ENCODE measurements at places on chromosomes 1 and 21.
A peak's percentile ranks its signal among the peaks of the same experiment; 100 is the strongest.

- no peak for DNase-seq
Measured at GRCh38 chr1:203797216-203797615, 1.8 kb downstream of the ZBED6 start.

DNA sequence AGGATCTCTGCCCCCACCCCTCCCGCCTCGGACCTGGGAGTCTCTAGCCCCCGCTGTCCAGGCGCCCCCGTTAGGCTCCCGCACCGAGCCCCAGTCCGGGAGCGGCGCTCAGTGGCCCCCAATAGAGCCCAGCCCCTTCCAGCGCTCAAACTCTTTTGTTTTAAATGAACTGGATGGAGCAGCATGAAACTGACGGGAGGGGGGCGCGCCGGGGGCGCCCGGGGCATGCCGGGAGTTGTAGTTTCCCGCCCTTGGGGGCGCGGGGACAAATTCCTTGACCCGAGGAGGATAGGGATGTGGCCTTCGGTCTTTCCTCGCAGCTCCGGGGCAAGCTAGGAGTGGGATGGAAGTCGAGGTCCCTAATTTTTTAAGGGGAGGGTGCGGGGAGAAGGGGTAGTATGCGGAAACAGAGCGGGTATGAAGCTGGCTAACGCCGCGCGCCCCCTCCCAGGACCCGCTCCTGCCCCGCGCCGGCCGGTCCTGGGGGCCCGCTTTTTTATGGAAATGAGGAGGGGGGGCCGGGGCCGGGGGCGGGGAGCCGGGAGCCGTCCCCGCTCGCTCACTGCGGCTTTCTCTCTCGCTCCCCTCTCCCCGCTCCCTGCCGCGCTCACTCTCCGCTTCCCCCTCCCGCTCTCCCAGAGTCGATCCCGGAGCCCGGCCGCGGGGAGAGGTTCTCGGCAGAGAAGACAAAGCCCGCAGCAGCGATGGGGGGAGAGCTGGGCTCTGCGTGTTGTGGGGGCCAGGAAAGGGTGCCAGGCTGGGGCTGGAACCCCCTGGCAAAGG is at the start of gene MEX3A:
TSS of gene MEX3A (minus strand) at position 157 of the 783 bp plus-strand sequence. CDS start 467 bp downstream, outside the sequence.
- DNase-seq, result peak; percentile 92

DNA sequence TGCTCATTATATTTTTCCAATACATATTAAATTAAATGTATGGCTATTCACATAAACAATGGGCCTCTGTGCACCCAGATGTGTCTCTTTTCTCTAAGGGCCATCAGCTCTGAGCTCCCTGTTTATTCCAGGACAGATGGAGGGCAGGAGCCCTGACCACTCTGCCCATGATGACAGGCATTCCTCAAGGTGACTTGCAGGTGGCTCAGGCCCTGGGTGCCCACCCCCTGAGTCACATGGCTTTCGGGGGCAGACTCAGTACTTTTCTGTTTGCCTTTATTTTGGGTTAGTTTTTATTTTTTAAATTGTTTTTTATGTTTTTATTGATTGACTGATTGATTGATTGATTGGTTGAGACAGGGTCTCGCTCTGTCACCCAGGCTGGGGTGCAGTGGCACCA is 6.4 kb upstream of the LRP8 start:
- no peak for DNase-seq

DNA sequence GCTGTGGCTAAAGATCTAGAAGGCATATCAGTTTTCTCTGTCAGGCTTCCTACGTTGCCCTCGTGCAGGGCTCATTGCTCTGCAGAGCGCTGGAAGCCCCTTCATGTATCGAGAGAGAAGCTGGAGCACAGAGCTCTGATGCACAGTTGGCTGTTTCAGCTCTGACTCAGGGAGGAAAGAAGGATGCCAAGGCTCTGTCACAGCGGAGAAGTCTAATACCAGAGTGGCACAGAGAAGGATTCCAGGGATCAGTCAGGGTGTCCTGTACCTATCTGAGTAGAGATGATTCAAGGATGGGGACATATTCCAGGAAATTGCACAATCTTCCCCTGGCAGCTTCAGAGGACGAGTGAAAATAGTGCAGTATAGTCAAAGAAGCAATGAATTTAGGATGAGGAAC is 179.2 kb upstream of the FMN2 start:
- DNase-seq, result peak; percentile 72

DNA sequence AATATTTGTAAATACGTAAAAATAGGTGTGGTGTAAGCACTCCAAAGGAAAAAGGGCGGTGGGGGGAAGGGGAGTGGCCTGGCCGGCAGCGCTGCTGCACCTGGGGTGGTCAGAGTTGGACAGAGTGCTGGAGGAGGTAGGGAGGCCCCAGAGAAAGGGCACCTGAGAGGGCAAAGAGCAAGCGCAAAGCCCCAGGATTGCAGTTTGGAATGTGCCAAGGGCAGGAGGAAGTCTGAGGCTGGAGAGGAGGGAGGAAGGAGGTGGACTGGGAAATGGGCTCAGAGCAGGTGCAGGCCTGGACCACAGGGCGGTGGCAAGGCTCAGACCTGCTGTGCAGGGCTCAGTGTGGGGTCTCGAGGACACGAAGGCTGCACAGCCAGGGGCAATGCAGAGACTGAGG is 30.6 kb downstream of the LDLRAP1 start:
- DNase-seq, result no peak

DNA sequence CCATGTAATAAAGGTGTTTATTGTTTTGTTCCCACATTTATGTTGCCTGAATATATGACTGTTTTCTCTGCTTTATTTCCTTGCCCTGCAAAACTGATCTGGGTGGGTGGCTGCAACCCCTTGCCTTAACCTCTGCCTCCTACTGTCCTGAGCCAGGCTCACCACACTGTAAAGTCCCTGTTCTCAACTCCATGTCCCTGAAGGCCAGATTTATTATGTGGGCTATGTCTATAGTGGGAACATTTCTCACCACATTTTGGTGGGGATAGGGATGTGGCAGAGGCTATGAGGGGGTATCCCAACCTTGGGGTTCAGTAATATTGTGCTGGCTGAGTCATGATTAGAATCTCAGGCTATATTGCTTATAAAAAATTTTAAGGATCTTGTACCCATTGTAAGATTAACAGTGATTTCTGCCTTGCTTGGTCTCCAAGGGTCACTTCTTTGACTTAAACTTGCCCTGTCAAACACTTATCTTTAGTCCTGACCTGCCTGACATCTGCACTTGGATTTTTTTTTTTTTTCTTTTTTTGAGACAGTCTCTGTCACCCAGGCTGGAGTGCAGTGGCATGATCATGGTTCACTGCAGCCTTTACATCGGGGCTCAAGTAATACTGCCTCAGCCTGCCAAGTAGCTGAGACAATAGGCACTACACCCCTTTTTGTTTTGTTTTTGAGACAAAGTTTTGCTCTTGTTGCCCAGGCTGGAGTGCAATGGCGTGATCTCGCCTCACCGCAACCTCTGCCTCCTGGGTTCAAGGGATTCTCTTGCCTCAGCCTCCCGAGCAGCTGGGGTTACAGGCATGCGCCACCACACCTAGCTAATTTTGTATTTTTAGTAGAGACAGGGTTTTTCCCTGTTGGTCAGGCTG is 3.6 kb downstream of the RPS8 start:
- no peak for DNase-seq

DNA sequence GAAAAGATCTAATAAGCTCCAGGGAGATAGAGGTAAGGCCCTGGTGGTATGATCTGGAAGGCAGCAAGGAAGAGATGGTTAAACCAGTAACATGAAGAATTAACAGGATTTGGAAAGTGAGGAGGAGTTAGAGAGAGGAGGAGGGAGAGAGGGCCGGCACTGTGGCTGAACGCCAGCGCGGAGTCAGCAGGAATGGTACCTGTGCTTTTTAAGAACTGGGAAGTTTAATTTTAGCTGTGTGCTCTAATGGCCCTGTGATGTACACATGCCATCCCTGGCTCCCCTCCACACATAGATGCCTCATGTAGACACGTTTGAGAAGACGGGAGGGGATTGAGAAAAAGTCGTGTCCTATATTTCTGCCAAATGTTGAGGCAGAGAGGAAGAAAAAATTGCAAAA is 13.8 kb upstream of the AVPR1B start:
- no peak for DNase-seq

DNA sequence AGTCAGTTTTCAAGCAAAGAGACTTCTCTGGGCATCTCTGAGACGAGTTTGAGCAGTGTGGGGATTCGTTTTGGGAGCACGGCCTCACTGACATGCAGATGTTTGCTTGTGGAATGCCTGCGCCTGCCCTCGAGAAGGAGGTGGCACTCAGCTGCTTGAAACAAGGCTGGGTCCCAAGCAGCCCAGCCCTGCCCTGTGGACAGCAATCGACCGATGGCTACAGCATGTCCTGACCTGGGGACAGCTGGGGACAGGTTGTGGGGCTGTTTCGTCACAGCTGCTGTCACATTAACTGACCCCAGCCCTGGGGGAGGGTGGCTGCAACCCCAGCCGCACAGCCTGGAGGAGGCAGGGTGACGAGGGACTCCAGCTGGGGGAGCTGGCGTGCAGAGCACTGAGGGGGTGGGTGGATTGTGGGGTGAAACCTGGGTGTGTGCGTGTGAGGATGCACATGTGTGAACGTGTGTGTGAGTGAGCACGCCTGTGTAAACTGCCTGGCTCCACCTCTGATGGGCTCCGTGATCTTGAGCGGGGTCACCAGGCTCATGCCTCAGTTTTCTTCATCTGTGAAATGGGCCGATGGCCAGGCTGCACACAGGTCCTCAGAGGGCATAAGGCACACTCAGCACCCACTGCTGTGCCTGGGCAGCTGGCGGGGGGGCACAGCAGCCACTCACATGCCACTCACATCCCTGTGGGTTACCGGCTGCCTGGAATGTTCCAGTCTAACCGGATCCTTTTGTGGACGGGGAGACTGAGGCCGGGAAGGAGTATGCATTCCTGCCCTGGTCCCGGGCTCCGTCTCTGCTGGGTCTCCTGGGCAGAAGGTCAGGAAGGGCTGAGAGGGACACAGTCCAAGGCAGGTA is 49.3 kb downstream of the COL18A1 start:
- no peak for DNase-seq

DNA sequence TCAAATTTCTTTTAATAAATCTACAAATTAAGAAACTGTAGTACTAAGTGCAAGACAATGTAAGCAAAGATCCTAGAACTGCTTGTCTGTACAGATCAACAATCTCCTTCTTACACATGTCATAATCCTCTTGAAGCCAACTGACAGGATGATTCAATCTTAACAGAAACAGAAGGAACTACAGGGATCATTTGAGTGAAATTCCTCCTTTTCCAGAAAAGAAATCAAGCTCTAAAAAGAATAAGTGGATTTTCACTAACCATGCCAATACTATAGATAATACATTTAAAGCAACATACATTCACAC is 53.2 kb downstream of the RAB3GAP2 start:
- DNase-seq, result no peak

- no peak for DNase-seq
Measured at GRCh38 chr1:221015159-221015790, 136.0 kb downstream of the HLX start.

DNA sequence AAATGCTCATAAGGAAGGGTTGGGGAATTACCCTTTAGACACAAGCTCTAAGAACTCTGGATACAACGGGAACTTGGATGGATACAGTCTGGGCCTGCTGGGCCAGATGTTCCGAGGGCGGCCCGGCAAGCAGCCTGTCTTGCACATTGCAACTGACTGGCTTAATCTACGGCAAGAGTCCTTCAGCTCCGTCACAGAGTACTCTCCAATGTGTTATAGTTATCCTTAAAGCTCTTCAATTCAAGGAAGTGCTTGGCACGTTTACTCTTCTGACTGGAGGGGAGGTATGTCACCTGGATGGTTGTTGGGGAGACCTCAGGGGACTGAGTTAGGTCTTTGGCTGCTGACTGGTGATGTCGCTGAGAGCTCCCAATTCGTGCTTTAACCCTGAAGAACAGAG is 1.1 kb upstream of the CFAP141 start:
- DNase-seq, result no peak
